ENCODE measurements at places on chromosomes 1 and 21. TPM values are rescaled to one million over a fixed set of nuclear protein-coding genes. Genes with fewer than 3 reads are reported as not detected.

The KDF1 gene
- total RNA-seq = not detected

The FCRL4 gene
- total RNA-seq = not detected

- no peak for DNase-seq
These were observed 90.1 kb downstream of the TENT5C start for GRCh38 chr1:117695796-117696490.

- DNase-seq = no peak
These were observed 28.1 kb downstream of the MDM4 start for GRCh38 chr1:204544321-204544720.

The SLAMF1 gene
- total RNA-seq = 1.0 TPM

- no peak for DNase-seq
These were observed 185.2 kb upstream of the TMEM51 start for GRCh38 chr1:14968251-14968851.

Measured in cardiac septum (tissue), 1 donor.